Hindlimb muscle (tissue), 1 donor: ENCODE measurements at places on chromosomes 7 and 10. TPM values are rescaled to one million over a fixed set of nuclear protein-coding genes. Genes with fewer than 3 reads are reported as not detected.

Gene EVX1
- not detected for polyA plus RNA-seq

Gene HOXA6
- 5.6 TPM for polyA plus RNA-seq

Gene CC2D2B
- polyA plus RNA-seq: 0.54 TPM

Gene SLC26A5
- 0.14 TPM for polyA plus RNA-seq

Gene AKR1C8
- not detected for polyA plus RNA-seq

Gene LIPM
- polyA plus RNA-seq: not detected

Gene VSTM4
- polyA plus RNA-seq: 53.3 TPM

GRCh38 chr7:126501617-126502016 lies 751.1 kb downstream of the GRM8 start:
- DNase-seq: no peak

DNA sequence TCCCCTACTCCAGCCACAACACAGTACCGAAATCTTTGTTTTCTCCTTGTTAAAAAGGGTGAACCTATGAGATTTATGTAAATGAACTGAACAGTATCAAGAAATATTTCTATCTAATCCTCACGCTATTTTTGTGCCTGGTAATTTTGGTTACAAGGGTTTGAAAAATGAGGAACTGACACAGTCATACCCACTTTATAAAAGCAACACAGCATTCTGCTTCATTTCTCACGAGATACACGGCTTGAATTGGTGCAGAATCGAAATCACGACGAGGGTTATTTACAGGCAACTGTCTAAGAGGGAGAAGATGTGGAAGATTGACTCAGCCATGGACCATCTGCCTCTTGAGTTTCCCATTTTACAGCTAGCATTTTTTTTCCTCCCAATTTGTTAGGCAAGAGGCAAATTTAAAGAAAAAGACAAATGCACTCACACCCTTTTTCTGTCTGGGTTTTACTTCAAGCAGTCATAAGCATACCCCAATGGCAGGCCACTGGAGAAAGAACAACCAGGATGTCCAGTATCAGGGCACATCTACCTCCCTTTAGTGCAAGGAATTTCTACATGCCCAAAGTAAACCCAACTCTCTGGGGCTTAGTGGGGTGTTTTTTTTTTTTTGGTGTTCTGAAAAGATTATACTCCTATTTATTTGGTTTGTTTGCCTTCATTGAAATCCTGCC lies 108.1 kb downstream of the ITGB8 start:
- no peak for DNase-seq

- DNase-seq: no peak
Observed at GRCh38 chr7:7766671-7767070, 48.3 kb upstream of the RPA3 start.

GRCh38 chr10:74058071-74058470 lies 60.2 kb downstream of the VCL start:
- DNase-seq: no peak

- DNase-seq: no peak
Observed at GRCh38 chr7:27901028-27901760, 161.2 kb downstream of the TAX1BP1 start.

- DNase-seq: no peak
Observed at GRCh38 chr10:101770331-101771215, 5.3 kb downstream of the FGF8 start.

DNA sequence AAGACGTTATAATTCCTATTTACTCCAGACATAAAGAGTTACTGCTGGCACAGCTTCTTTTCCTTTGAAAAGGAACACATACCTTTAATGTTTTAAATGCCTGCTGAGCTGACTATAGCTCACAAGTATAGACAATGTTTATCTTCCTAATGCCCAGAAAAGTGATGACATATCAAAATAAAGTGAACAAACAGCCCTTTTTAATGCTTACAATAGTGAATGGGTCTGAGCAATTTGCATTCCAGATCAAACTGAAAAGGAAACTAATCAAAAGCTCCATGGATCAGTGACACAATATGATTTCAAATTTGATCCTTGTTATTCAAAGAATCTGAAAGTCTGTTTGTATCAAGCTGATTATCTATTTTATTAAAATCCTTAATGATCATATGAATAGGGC lies 233.6 kb upstream of the SEMA3E start:
- DNase-seq: no peak

DNA sequence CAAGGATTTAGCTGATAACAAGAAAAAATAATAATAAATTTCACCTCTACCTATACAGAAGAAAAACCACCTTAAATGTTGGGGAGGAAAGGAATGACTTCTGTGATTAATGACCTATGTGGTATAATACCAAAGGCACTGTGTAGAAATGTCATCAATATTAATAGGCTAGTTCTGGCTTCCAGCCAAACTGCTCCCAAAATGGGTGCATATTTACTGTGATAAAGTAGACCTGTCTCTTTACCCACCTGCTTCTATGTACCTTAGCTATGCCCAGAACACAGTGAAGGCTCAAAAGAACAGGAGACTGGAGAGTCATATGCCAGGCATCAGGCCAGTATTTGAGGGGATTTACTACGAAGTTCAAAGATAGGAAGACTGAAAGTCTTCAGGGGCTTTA lies 76.0 kb downstream of the ATE1 start:
- no peak for DNase-seq

- no peak for DNase-seq
Observed at GRCh38 chr7:117251687-117252086, 71.2 kb downstream of the WNT2 start.

- DNase-seq: no peak
Observed at GRCh38 chr7:9149499-9150082, 716.2 kb downstream of the NXPH1 start.

- DNase-seq: no peak
Observed at GRCh38 chr10:63554657-63555056, 33.5 kb downstream of the REEP3 start.

DNA sequence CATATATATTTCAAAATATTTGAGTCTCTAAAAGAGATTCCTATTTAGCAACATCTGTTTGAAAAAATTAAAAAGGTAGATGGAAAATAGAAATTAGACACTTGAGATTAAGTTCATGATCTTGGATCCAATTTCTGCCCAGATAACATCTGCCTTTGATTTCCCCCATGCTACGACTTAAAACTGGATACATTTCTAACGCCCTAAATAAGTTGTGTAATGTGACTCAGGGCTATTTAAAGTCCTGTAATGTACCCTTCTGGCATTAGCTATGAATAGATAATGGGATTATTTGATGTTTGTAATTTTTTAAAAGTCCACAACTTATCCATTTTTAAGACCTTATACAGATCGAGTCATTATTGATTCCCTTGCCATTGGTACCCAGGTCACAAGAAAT lies 23.4 kb downstream of the CFAP43 start:
- no peak for DNase-seq
